ENCODE measurements at places on chromosomes 6 and 20.

- no peaks in the 10 kb centered on the region for H3K4me1 ChIP-seq
- H3K36me3 ChIP-seq: no peaks in the 10 kb centered on the region
- H3K27me3 ChIP-seq: no peaks in the 10 kb centered on the region
- no peak overlapping the region for H3K27ac ChIP-seq
- no peak for DNase-seq
- no peak overlapping the region for H3K4me3 ChIP-seq
Measured at GRCh38 chr6:131378874-131379273, 194.2 kb upstream of the ARG1 start.

DNA sequence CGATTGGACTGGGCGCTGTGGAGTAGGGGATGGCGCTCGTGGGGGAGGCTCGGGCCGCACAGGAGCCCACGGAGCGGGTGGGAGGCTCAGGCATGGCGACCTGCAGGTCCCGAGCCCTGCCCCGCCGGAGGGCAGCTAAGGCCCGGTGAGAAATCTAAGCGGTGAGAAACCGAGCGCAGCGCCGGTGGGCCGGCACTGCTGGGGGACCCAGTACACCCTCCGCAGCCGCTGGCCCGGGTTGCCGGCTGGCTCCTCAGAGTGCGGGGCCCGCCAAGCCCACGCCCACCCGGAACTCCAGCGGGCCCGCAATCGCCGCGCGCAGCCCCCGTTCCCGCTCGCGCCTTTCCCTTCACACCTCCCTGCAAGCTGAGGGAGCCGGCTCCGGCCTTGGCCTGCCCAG, 59.7 kb upstream of the MYLIP start:
- H3K36me3 ChIP-seq: no peaks in the 10 kb centered on the region
- H3K4me1 ChIP-seq: no peaks in the 10 kb centered on the region
- H3K4me3 ChIP-seq: no peak overlapping the region

DNA sequence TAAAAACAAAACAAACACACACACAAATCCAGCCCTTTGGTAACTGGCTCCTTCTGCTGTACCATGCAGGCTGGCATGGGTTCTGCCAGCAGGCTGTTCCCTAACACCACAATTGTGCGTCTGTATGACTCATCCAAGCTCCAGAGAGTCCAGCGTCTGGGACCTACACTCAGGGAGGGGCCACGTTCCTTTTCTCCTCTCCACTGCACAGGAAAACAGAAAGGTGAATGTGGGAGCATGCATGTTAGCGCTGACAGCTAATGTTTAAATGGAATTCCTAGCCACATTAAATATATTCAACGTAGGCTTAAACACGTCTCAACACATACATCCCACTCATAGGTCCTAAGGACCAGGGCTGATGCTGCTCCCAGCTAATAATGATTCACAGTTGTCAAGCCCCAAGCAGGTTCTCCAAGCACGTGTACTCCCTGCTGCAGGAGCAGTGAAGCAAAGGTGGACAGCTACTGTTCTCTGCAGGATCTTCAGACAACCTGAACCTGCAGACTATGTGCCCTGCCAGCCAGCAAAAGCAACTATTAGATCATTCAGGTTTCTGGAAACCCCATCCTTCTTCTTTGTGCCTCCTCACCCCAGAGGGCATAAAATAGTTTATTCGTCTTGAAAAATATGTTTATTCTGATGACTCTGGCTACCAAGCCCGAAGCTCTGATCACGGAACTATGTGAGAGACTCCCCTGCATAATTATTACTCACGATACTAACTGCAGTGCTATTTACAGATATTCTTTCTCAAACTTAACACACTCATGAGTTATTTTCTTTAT, 20.9 kb downstream of the MAP1LC3A start:
- H3K4me3 ChIP-seq: no peak overlapping the region
- peaks cover 18% of the 10 kb centered on the region for H3K4me1 ChIP-seq
- DNase-seq: peak; percentile 98
- no peaks in the 10 kb centered on the region for H3K27me3 ChIP-seq

GRCh38 chr6:17305219-17306001, 24.2 kb downstream of the RBM24 start:
- H3K27ac ChIP-seq: no peak overlapping the region
- no peaks in the 10 kb centered on the region for H3K4me1 ChIP-seq
- H3K36me3 ChIP-seq: no peaks in the 10 kb centered on the region
- H3K27me3 ChIP-seq: no peaks in the 10 kb centered on the region

DNA sequence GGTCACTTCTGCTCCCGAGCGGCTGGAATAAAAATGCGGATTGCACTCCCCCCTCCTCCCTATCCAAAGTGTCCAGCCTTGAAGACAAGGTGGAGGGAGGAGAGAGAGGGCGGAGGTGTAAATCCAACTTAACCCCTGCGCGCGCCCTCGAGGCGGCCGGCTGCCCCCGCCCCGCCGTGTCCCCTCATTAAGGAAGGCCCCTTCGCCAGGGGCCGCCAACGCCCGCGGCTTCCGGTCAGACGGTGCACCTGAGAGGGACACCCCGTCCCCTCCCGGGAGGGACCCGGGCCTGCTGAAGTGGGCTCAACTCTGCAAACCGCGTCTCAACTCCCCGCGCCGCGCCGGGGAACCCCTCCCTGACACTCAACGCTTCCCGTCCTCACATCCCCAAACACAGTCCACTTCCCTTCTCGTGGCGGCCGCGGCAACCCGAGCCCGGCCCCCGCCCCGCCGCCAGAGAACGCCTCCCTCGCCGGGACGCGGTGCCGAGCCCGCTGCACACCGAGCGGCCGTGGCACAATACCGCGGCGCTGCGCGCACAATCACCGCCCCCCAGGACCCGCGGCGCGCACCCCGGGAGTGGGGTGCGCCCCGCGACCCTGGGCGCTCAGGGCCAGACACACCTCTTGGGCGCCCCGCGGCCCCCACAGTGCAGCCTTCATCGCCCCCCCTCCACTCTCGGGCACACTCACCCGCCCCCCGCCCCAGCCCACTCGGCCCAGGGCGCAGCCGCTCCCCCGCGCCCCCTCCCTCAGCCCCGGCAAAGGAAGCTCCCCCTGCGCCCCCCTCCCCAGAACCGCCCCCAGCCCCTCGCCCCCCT, 102.5 kb downstream of the NOL4L start:
- H3K4me3 ChIP-seq: peak overlapping the region; percentile 75
- H3K4me1 ChIP-seq: no peaks in the 10 kb centered on the region
- no peaks in the 10 kb centered on the region for H3K27me3 ChIP-seq
- DNase-seq: peak; percentile 87
- H3K27ac ChIP-seq: peak overlapping the region; percentile 51
- no peaks in the 10 kb centered on the region for H3K36me3 ChIP-seq

- no peak overlapping the region for H3K4me3 ChIP-seq
- no peak for DNase-seq
- no peaks in the 10 kb centered on the region for H3K36me3 ChIP-seq
- H3K27ac ChIP-seq: peak overlapping the region; percentile 98
Measured at GRCh38 chr20:1813101-1813529, 82.1 kb upstream of the SIRPA start.

GRCh38 chr20:24692446-24693200, 223.2 kb downstream of the SYNDIG1 start:
- H3K27me3 ChIP-seq: peaks cover 4% of the 10 kb centered on the region
- H3K4me3 ChIP-seq: no peak overlapping the region
- DNase-seq: no peak
- H3K27ac ChIP-seq: no peak overlapping the region
- H3K36me3 ChIP-seq: no peaks in the 10 kb centered on the region

DNA sequence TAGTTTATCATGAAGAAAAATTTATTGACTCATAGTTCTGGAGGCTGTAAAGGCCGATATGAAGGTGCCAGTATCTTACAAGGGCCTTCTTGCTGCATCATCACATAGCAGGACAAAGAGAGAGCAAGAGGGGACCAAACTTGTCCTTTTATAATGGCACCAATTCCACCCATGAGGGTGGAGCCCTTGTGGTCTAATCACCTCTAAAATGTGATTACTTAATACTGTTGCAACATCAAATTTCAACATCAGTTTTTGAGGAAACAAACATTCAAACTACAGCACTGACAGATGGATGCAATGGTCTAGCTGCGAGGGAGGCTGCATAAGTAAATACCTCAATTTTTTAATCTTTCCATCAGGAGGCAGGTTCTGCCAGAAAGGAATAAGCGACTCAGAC, 76.7 kb upstream of the LAMA2 start:
- H3K36me3 ChIP-seq: no peaks in the 10 kb centered on the region
- no peak for DNase-seq
- H3K27ac ChIP-seq: no peak overlapping the region
- peaks cover 3% of the 10 kb centered on the region for H3K27me3 ChIP-seq
- H3K4me1 ChIP-seq: no peaks in the 10 kb centered on the region

DNA sequence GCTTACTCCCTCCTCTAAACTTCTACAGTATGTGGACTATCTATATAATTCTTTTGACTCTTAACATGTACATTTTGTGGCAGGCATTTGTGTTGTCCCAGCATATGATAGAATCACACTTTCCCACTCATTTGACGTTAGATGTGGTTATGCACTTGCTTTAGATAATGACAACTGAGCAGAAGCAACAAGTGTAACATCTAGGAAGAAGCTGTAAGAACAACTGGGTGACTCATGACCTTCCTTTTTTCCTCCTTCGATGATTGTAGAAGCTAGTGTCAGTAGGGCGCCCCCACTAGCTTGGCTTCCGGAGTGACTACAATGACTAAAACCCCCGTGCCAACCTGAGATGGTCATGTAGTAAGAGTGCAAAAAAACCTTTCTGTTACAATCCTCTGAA, 74.6 kb upstream of the CEP85L start:
- DNase-seq: no peak
- no peaks in the 10 kb centered on the region for H3K4me1 ChIP-seq
- no peaks in the 10 kb centered on the region for H3K27me3 ChIP-seq
- no peak overlapping the region for H3K4me3 ChIP-seq

DNA sequence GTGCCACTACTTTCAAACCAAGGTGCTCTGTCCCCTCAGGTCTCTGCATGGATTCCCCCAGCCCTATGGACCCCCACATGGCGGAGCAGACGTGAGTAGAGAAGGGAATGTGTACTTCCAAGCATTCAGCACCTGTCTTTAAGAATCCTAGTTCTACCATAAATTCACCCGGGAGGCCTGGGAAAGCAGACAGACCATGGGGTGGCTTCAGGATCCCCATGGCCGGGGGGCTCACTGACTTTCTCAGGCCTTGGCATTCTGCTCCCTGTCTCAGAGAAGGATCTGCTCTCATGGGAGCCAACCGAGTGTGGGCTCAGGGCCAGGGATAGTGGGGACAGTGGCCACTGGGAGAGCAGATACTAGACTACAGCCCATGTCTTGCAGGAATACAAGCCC, 2.3 kb downstream of the CDC25B start:
- no peaks in the 10 kb centered on the region for H3K27me3 ChIP-seq
- no peak for DNase-seq
- H3K4me1 ChIP-seq: peaks cover 11% of the 10 kb centered on the region
- peak overlapping the region; percentile 74 for H3K27ac ChIP-seq
